ENCODE measurements at places on chromosomes 7 and 10.
A peak's percentile ranks its signal among the peaks of the same experiment; 100 is the strongest.

GRCh38 chr10:119347181-119347974, 140.0 kb downstream of the GRK5 start:
- DNase-seq: no peak

DNA sequence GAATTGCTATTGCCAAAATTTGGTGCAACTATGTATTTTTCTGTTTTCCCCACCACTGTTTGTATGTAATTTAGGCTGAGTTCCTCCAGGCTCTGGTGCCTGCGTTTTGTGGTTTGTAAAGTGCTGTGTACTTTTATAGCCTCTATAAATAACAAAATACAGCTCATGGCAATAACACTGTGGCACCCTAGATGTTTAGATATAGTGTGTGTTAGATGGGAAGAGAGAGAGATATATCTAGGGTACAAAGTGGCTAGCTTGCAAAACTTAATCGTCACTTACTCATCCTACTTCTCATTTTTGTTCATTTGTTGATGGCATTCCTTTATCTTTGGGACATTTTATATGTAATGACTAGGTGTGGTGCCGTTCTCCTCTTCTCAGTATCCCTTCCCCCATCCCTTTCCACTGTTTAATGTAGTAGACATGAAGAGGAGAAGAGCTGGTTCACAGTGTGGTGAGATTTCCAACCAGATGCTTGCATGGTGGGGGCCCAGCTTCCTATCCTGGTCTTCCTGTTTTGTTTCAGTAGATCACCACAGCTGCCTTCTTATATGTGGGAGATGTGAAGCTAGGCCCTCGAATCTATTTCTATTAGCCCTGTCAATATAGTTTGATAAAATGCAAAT, 115.0 kb downstream of the SND1 start:
- DNase-seq: no peak

- no peak for DNase-seq
Measured at GRCh38 chr10:30959836-30960210, 71.8 kb downstream of the ZNF438 start.

GRCh38 chr7:81743665-81744064, 26.2 kb downstream of the HGF start:
- DNase-seq: no peak

- DNase-seq: no peak
Measured at GRCh38 chr7:149624006-149624405, 126.4 kb upstream of the ZNF746 start.

GRCh38 chr10:95496246-95496911, 64.8 kb downstream of the SORBS1 start:
- no peak for DNase-seq

- no peak for DNase-seq
Measured at GRCh38 chr10:44281089-44281613, 103.7 kb downstream of the CXCL12 start.

DNA sequence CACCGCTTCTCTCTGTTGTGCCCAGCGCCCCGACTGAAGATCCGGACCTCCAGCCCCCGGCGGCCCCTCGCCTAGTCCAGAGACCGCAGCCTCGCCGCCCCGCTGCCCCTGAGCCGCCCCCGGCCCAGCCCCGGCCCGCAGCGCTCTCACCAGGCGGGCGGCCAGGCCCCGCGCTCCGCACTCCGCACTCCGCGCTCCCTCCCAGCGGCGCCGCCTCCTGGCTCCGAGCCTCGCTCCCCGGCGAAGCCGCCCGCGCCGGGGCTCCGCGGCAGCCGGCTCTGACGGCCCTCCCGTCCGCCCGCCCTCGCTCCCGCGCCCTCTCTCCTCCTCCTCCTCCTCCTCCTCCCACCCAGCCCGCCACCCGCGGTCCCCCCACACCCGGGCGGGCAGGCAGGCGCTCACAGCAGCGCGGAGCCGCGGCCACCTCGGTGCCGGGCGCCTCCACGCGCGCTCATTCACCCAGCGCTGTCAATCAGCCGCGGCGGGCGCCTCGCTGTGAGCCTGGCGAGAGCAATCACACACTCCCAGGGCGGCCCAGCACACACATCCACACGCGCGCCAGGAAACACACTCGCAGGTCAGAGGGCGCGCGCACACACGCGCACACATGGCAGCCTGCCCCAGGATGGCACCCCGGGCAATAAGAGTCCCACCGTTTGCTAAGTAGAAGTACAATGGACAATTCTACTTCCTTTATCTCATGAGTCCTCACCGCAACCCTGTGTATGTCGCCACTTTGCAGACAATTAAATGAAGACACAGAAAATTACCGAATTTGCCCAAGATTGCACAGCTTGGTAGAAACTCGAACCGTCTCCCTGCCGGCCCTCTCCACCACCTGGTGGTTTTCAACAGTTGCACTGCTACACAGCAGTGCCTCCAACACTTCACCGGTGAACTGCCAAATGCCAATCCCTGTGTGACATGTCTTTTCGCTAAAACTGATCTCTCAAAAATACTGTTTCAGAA, at the start of gene PRRT4:
TSS of gene PRRT4 (minus strand) at position 280 of the 969 bp plus-strand sequence.
- DNase-seq: no peak

- DNase-seq: no peak
Measured at GRCh38 chr10:98673171-98673782, 226.5 kb upstream of the HPS1 start.

GRCh38 chr7:93219868-93220267, 6.4 kb downstream of the HEPACAM2 start:
- DNase-seq: no peak

GRCh38 chr10:33271969-33272583, 62.4 kb downstream of the NRP1 start:
- DNase-seq: no peak

DNA sequence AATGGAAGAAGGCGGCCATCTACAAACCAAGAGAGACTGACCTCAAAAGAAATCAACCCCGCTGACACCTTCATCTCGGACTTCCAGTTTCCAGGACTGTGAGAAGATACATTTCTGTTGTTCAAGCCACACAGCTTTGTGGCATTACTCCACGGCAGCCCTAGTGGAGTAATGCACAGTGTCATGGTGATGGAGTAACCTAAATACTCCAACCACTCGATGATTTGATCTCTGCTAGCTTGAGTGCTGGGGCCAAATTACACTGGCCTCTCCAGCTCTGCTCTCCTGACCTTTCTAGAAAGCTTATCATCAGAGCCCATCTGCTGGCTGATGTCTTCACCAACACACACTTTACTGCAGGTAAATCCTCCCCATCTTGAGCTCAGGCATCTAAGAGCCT, 52.2 kb downstream of the GALNT17 start:
- no peak for DNase-seq

DNA sequence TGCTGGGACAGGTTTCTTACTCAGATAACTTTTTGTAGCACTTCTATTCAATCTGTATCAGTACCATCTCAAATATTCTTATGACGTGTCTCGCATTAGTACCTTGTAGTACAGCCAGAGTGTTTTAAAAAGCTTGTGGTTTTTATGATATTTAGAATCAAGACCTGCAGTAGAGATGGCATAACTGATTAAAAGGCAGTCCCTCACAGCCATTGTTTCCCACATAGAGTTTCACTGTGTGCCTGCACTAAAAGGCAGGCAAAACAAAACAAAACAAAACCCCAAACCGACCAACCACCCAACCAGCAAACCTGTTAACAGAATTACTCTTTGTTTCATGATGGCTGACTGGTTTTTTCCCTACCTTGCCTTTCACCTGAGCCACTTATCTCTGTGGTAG, 221.3 kb upstream of the DGKB start:
- no peak for DNase-seq

- DNase-seq: no peak
Measured at GRCh38 chr7:20194343-20194995, 22.7 kb downstream of the MACC1 start.

- peak; percentile 85 for DNase-seq
Measured at GRCh38 chr10:91617072-91617609, 15.7 kb downstream of the PPP1R3C start.

Data from non-pigmented ciliary epithelial cell (primary cell).